Right forelimb (tissue), 1 donor: ENCODE measurements at places on chromosomes 7 and 10.

DNA sequence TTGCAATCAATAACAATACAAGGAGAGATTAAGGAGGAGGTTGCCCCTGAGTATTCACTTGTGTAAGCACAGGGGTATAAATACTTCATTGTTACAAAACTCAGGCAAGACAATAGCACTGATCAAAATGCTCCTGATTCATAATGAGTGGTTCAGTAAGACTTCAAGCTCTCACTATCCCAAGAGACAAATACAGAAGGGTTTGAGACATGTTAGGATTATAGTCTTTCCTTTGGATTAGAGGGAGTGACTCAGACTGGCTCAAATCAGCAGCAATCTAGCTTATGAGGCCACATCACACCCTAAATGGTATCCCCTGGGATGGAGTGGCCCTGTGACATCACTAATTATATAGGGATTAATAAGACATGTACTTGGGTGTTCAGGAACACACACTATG, 167.2 kb upstream of the HGF start:
- DNase-seq, result no peak

- DNase-seq, result no peak
These were observed 269.0 kb upstream of the ETV1 start for GRCh38 chr7:14258441-14258840.

DNA sequence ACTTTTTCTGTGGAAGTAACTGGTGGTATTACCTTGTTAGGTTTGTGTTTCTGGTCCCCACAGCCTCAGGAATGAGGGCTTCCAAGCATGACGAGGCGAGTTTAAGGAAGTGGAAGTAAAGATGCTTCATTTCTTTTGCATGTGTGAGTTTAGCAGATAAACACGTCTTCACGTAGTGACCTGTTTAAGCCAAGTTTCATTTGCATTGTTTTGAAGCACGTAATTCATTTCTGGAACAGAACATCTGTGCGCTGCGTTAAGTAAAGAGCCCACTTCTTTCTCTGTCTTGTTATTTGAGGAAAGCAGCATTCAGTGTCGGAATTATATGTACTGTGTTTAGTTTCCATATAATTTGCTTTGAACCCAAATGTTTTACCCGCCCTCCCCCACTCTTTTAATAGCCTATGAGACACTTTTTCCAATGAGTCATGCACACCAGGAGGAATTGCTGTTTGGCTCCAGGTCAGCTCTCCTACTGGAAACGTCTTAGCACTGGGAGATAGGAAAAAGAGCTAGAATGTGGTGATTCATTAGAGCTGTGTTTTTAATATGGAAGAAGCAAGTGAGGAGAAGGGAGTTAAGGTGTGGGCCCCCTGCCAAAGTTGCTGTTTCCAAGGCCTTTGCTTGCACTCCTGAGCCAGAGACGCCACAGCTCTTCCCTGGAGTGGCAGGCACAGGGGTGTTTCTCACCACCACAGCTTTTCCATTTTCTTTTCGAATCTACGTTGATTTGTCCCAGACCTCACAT, 36.7 kb downstream of the BTBD16 start:
- peak; percentile 83 for DNase-seq

DNA sequence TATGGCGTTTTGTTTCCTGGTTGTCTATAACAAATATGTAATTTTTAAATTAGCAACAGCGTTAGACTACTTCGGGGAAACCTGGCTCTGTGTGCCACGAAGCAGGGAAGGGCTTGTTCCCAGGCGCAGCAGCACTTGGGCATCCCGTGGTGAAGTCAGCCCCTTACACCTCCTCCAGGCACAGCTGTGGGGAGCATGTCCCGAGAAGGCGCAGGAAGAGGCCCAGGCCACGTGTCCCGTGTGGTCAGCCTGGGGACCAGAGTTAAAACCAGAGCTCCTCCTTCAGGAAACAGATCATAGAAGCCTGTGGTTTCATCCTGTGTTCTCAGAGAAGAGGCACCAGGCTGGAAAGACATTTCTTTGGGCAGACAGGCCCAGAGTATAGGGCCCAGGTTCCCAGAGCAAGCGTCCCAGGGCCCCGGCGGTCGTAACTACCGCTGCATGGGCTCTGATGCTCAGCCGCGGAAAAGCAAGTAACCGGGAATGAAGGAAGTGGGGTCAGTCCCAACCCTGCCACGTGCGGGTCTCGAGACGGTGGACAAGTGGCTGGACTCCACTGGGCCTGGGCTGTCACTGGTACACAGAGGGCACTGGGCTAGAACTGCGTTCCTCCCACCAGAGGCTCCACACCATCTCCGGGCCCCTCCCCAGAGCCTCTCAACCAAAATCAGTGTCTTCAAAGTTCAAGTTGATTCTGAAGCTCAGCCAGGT, 7.1 kb downstream of the NUDT1 start:
- peak; percentile 86 for DNase-seq

- DNase-seq, result no peak
These were observed 93.1 kb downstream of the ZMYND11 start for GRCh38 chr10:228366-228765.

GRCh38 chr10:48765527-48765926, 80.9 kb downstream of the WDFY4 start:
- no peak for DNase-seq

DNA sequence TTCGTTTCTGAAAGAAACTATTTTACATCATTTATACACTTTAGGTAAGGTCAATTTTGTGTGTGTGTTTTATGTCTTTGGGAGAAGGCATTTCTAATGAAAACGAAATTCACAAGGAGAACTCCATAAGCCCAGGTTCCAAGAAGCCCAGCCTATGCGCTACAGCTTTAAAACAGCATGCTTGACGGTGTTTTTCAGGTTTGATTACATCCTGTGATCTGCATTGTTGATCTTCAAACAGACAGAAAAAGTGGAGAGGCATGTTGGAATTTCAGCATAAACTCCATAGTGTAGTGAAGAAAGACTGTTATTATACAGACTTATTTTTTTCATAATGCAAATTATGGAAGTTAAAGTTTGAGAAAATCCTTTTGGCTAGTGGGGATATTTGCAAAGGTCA, 187.6 kb downstream of the TEX36 start:
- DNase-seq, result no peak

DNA sequence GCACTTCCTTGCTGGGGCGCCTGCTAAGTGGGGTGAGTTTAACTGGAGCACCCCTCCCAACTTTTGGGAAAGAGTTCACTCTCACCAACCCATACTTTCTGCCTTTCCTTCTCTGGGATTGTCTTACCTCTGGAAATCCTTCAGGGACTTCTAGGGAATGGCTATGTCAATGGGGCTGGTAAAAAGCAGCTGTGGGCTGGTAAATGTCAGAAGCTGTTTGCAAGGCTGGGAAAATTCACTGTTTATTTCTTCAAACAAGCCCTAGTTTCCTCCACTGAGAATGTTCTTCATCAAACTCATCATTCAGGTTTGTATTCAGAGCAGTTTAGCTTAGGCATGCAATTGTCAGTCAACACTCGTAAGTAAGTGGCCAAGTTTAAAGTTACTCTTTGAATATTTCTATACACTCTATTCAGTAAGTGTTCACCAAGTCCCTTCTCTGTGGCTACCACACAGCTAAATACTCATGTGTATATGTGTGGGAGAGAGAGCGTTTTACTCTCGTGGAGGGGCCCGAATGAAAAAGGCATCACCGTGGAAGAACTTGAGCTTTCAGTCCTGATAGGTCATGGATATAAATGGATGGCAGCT, 654.8 kb downstream of the LRMDA start:
- no peak for DNase-seq

DNA sequence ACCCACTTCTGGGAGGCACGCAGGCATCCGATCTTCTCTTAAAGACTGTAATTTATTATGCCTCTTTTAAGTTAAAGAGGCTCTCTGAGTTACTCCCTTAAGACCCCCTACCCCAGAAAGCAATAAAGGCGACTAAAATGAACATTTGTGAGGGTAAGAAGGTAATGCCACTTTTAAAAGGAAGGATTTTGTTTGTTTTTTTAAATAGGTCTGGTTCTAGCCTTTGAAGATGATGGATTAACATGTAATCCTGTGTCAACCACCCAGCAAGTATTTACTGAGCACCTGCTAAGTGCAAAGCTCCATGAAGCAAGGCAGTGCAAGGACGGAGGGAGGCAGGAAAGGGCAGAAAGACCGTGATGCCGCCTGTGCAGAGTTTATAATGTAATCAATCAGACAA, 26.1 kb downstream of the SH3PXD2A start:
- DNase-seq, result no peak

GRCh38 chr10:94123258-94123995, 129.7 kb downstream of the PLCE1 start:
- no peak for DNase-seq

DNA sequence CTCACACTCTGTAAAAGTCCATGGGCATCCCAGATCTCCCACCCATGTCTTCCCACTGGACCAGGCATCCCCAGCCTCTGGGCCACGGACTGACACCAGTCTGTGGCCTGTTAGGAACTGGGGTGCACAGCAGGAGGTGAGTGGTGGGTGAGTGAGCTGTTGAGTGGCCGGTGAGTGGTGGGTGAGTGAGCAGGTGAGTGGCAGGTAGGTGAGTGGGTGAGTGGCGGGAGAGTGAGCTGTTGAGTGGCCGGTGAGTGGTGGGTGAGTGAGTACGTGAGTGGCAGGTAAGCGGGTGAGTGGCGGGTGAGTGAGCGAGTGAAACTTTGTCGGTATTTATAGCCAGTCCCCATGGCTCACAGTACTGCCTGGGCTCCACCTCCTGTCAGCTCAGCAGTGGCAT, 471.2 kb downstream of the DNAJB6 start:
- DNase-seq, result no peak

- peak; percentile 58 for DNase-seq
These were observed 24.7 kb downstream of the AOC1 start for GRCh38 chr7:150876817-150877526.

GRCh38 chr7:47537716-47538675, 43.9 kb downstream of the TNS3 start:
- peak; percentile 73 for DNase-seq
